ENCODE measurements at places on chromosomes 2 and 18.

- DNase-seq = no peak
These were observed 401.5 kb downstream of the ARHGAP15 start for GRCh38 chr2:143530758-143531157.

- DNase-seq = no peak
These were observed 457.2 kb upstream of the MEX3C start for GRCh38 chr18:51654488-51655326.

DNA sequence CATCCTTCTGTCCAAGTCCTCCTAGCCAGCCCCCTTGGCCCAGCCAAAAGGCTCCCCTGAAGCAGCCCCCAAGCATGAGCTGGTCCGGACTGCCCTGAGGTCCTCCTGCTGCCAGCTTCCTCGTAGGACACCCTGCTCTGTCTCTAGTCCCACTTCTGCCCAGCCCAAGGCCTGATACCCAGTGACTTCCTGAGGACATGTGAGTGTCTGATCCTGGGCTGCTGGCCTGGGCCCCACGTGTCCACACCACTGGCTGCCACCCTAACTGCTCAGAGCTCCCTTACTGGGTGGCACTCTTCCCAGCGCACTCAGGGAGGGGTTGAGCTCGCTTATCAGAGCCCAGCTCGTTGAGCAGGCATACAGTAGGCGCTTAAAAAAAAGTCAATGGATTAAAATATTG, 34.4 kb upstream of the PDIA6 start:
- no peak for DNase-seq

DNA sequence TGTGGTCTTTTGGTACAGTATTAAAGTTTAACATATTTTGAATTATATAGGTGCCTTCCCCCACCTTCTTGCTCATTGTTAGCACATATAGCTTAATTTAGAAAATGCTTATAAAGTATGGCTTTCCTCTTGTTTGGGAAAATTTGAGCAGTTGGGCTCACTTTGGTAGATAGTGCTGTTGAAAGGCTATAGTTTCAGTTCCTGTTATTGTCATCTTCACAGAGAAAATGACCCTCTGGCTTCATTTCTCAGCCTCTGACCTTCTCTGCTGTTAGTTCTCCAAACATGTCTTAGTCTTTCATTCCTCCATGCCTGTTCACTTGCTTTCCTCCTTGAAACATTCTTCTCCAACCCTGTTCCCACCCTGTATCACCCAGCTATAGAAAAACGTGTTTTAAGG, 200.6 kb downstream of the WDR7 start:
- no peak for DNase-seq

GRCh38 chr2:179695486-179695885, 165.9 kb downstream of the ZNF385B start:
- no peak for DNase-seq

GRCh38 chr2:232971744-232972143, 41.3 kb downstream of the NGEF start:
- DNase-seq = no peak

- DNase-seq = no peak
These were observed 160.4 kb downstream of the PTPRM start for GRCh38 chr18:7727361-7728076.

DNA sequence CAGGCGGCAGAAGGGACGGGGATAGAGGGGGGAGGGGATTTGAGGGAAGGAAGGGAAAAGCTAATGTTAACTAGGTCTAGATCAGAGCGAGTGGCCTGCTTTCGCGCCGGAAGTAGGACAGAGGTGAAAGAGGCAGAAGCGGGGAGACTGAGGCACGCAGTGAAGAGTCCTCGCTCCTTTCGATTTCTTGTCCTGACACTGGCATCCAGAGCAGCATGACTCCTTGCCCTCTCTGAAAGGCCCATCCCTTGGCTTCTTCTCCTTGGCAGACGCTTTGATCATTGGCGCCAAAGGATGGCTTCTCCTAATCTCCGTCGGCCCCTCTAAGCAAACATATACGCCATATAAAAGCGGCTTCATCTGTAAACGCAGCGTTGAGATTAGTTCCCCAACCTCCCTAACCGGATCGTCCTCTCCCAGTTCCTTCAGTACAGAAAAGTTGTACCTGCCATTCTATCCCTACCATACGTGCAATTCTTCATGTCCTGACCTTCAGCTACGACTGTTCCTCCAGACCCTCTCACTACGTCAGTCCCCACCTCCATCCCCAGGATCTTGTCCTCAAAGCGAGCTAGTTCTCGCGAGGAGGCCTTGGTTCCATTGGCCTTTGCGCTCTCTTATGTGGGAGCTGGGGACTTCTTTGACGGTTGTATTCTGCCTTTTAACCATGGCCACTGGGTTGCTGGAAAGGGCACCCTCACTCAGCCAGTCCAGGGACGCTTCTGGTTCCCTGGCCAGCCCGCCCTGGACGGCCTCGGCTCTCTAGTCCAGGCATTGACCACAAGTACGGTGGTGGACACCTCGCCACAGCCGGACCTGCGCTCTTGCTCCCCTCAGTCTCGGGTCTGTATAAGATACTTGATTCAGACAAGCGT, 857 bp upstream of the NEUROD1 start:
- DNase-seq = no peak

DNA sequence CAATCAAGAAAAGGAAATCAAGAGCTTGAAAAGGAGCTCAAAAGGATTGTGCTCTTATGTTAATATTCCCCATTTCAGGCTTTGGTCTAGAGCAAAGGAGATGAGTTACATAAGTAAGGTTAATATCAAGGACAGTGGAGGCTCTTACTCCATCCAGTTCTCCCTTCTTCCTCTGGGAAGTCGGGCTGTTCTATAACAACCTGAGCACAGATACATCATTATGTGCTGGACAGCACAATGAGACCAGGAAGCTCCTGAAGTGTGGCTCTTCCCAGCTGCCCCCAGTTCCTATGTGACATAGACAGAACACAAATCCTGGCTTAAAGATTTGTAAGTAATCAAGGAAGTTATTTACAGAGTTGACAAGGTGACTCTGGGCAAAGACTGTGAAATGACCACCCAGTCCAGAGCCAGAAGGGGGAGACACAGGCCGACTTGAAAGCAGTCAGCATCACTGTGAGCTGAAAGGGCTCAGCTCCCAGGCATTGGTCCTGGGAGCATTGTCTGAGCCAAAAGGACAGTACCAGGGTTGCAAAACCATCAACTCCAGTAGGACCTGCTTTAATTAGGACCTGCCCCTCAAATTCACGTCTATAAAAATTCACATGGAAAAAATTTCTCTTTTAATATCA, 917.6 kb upstream of the ACVR2A start:
- DNase-seq = peak; percentile 62

DNA sequence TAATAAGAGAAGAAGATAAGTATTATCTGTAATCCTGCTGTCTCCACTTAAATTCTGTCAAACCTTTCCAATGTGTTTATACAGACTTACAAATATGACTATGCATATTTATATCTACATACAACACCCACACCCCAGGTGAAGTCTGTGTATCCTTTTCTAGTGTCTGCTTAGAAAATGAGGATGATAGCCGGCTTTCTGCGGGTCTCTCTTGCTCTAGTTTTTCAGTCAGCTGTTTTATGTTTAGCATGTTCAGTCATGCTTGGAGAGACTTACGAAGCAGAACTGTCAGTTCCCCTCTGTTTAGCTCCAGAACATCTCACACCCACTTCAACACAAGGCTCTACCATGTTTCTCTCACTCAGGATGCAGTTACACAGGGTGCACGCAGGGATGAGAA, 137.3 kb upstream of the NFATC1 start:
- DNase-seq = no peak

GRCh38 chr18:56945171-56946083, 201.5 kb upstream of the BOD1L2 start:
- no peak for DNase-seq

GRCh38 chr18:55100817-55101457, 141.7 kb upstream of the CCDC68 start:
- no peak for DNase-seq

- DNase-seq = no peak
These were observed 125.7 kb upstream of the HAAO start for GRCh38 chr2:42918041-42918440.

DNA sequence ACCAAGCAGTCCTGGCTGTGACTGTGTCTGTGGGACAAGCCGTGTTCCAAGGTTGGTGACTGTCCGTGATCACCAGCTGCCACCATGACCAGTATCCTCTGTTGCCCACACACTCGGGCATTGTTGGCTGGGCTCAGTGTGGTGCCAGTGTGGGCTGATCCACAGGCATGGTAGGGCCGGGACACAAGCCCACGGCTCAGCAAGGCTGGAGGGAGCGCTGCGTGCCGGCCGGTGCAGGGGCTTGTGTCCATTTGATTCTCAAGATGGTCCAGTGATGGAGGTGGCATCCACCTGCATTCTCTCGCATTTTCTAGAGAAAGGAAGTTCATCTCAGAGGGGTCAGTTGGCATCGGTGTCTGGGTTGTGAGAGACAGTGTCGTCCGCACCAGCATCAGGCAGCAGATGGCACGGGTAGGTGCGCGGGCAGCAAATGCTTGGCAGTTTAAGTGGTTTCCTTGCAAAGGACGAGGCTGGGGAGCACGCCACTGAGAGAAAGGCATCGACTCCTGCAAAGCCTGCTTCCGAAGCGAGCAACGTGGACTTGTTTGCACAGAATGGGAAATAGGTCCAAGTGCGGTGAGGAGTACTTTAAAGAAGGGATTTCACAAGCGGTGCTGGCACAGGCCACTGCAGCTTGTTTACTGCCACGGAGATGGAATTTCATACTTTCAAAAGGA, 20.9 kb downstream of the TWIST2 start:
- DNase-seq = no peak

DNA sequence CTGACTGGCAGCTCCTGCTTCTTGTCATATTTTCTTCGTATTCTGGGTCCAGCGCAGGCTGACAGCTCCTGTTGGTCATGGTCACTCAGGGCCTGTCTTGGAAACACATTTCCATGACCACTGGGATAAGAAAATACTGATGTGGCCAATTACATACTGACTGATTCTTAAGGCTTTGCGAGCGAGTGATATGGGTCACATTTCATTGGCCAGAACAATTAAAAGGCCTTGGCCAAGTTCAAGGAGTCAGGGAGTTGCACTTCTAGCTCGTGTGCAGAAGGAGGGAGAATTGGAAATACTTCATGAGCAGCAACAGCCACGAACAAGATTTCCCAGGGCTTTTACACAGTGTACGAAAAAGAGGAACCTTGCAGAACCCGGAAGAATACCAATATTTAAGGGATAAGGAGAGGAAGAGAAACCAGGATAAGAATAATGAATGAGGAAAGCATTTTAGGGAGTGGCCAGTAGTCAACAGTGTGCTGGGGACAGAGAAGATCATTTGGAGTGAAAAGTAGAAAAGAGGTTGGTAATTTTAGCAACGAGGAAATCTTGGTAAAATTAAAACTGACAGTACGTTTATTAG, 149.5 kb downstream of the ATP9B start:
- no peak for DNase-seq

DNA sequence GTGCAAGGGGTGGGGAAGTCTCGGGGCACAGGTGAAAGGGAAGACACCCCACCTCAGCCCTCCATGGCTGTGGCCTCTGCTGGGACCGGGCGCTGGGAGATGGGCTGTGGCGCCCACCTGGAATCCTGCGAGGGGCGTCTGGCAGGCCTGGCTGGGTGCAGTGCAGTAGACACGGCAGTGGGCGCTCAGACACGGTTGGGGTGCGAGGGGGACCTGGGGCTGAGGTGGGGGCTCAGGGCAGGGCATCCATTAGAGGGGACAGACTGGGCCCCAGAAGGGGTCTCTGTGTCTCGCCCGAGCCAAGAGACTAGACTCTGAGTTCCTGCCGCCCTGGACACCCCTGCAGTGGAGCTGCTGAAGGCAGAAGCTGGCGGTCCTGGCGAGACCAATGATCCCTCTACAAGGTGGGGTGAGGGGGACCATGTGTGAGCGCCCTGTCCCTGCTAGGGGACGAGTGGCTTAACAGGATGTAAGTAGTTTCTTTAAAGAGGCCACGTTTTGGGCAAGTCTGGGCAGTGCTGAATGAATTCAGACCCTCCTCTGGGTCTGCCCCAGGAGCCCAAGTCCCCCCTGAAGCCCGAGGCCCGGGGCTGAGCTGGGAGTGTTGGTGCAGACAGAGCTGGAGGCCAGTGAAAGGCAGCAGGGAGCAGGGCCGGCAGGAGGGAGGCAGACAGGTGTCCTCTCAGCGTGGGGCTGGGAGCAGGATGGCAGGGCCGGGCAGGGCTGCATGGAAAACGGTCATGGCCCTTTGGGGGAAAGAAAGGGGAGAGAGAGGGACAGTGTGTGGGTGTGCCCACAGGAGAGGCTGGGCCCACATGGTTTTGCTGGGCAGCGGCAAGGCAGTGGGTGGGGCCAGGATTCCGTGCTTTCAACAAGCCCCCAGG, 57.2 kb downstream of the HS6ST1 start:
- DNase-seq = no peak

DNA sequence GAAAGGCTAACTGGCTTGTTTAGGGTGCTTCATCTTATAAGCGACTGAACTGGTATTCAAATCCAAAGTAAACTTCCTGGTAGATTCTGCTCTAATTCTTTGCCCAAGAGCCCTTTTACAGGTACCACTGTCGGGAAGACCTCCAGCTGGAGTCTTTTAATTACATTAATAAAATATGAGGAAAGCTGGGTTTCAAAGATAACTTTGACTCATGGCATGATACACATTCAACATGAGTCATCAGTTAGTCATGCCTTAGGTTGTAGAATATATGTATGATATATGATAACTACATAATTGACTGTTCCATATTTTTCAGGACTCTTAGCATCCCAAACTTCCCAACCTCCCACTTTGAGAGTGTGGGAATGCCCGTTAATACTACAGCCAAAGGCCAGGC, 32.3 kb downstream of the ZCCHC2 start:
- DNase-seq = no peak

GRCh38 chr18:47731276-47731675, 199.2 kb downstream of the SMAD2 start:
- DNase-seq = no peak

DNA sequence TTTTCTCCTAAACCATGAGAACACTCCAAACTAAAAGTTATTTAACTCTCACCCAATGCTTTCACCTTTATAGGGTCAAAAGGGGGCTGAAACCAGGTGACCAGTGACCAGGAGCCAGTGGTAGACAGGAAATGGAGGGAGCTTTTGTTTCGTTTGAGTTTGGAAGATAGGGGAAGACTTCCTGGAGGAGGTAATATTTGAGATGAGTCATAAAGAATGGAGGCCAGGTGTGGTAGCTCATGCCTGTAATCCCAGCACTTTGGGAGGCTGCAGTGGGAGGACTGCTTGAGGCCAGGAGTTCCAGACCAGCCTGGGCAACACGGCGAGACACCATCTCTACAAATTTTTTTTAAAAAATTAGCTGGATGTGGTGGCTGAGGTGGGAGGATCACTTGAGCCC, 8.5 kb downstream of the FAM161A start:
- DNase-seq = no peak

DNA sequence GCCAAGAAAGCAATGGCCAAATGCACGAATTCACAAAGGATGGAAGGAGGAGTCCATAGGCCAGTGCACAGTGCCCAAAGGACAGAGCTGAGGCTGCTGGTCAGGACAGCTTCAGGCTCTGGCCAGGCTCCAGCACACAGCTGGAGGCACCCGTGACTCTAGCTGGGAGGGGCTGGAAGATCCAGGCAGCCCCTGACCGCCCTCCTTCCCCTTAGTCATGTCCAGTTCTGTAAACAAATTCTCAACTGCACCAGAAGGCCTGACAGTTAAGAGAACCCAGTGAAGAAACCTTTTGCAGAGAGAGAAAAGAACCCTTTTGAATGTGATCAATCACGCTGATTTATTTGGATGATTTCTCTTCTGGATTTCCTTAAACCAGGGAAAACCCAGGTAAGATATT, 7.7 kb upstream of the YWHAQ start:
- DNase-seq = no peak
